ENCODE measurements at places on chromosomes 5 and 9.
A peak's percentile ranks its signal among the peaks of the same experiment; 100 is the strongest.

GRCh38 chr5:67289763-67290521, 93.3 kb upstream of the CD180 start:
- DNase-seq = no peak

DNA sequence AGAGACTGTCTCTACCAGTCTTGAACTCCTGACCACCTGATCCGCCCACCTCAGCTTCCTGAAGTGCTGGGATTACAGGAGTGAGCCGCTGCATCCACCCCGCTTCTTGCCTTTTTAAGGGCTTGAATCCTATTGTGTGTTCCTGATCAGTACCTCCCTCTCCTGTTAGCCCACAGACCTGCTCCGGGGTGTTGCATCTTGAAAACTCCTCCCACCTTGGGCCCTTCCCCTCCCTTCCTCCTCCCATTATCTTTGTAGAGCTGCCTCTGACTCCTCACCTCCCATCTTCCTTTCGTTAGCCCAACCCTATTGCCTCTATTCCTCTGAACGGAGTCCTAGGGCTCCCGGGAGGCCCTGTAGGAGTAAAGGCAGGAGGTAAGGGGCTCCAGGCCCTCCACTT, 48.5 kb upstream of the NEK6 start:
- no peak for DNase-seq

GRCh38 chr5:78287833-78288232, 6.7 kb downstream of the AP3B1 start:
- DNase-seq = no peak

DNA sequence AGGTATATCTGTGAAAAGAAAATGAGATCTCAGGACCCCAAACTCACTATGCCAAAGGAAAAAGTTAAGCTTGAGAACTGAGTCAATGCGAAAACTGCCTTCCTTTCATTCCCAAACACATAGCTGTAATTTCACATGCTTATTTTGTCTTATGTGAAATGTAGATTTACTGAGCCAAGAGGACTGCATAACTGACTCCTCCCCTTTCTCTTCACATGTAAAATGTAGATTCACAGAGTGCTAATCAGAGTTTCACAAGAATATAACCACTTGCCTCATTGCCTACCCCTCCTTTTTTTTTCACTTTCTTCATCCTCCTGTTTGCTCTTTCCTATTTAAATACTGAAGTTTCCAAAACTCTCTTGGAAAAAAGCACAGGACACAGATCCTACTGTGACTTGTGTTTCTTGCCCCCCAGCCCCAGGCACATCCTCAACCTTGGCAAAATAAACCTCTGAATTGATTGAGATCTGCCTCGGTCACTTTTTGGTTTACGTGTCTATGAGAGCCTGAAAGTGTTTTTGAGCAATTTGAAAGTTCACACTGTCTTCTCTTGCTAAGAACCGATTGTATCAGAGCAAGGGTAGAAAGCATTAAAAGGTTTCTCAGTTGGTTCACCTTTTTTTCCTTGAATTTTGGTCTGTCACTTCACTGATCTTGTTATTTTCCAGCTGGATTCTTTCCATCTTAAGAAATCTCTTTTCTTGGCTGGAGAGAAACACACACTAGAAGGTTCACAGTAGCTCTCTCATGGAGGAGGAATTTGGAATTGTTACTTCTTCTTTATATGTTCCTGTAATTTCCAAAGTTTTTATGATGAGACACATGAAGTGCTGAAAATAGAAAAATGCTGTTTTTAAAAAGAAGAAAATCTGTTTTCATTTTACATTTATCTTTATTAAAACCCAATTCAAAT, 44.8 kb upstream of the SNAPC3 start:
- DNase-seq = no peak

DNA sequence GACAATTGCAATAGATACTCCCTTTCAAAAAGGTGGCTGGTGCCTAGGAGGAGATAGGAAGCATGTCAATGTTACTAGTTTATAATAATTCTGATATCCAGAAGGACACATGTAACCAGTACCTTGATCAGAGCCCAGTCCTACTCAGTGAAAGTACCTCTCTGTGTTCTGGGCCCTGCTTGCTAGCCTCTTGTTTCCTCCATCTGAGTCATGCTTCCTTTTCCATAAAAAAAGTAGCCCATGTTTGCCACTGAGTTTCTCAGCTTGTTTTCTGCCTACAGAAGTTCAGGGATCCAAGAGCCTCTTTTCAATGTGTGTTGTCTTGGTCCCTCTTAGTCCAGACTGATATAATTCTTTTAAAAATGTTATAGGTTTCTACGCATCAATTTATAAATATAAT, 149.0 kb downstream of the SSBP2 start:
- DNase-seq = no peak

DNA sequence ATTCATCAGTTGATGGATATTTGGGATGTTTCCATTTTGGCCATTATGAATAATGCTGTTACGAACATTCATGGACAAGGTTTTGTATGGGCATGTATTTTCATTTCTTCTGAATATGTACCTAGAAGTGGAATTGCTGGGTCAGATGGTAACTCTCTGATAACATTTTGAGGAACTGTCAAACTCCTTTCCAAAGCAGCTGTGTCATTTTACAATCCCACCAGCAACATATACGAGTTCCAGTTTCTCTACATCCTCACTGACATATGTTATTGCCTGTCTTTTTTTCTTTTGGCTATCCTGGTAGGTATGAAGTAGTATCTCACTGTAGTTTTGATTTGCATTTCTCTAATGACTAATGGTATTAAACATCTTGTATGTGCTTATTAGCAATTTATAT, 86.7 kb downstream of the PRKACG start:
- DNase-seq = no peak

GRCh38 chr5:181215997-181216989, 6.8 kb upstream of the TRIM41 start:
- DNase-seq = no peak

DNA sequence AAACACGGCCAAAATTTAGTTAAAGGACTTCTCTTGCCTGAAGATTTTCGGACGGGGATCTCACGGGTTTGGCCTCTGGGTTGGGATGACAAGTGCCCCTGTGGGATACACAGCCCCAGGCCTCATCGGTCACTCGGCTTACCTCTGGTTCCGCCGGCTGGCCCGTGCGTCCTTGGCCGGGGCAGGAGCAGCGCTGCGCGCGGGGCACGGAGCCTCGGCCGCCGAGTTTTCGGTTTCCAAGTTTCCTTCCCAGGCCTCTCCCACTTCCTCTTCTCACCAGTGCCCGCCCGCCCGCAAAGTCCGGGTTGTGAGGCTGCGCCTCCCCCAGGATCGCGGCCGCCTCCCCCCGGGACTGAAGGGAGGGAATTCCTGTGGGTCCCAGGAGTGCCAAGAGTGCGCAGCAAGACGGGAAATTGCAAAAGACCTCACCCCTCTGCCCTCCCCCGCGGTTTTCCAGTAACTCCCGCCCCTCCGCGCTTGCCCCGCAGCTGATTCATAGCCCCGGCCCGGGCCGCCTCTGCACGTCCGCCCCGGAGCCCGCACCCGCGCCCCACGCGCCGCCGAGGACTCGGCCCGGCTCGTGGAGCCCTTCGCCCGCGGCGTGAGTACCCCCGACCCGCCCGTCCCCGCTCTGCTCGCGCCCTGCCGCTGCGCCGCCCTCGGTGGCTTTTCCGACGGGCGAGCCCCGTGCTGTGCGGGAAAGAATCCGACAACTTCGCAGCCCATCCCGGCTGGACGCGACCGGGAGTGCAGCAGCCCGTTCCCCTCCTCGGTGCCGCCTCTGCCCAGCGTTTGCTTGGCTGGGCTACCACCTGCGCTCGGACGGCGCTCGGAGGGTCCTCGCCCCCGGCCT, at the start of gene OSMR:
TSS of gene OSMR (plus strand) at position 487 of the 853 bp plus-strand sequence. CDS start 23,033 bp downstream, outside the sequence.
- DNase-seq = no peak

GRCh38 chr5:66888613-66889012, 292.4 kb downstream of the MAST4 start:
- no peak for DNase-seq

DNA sequence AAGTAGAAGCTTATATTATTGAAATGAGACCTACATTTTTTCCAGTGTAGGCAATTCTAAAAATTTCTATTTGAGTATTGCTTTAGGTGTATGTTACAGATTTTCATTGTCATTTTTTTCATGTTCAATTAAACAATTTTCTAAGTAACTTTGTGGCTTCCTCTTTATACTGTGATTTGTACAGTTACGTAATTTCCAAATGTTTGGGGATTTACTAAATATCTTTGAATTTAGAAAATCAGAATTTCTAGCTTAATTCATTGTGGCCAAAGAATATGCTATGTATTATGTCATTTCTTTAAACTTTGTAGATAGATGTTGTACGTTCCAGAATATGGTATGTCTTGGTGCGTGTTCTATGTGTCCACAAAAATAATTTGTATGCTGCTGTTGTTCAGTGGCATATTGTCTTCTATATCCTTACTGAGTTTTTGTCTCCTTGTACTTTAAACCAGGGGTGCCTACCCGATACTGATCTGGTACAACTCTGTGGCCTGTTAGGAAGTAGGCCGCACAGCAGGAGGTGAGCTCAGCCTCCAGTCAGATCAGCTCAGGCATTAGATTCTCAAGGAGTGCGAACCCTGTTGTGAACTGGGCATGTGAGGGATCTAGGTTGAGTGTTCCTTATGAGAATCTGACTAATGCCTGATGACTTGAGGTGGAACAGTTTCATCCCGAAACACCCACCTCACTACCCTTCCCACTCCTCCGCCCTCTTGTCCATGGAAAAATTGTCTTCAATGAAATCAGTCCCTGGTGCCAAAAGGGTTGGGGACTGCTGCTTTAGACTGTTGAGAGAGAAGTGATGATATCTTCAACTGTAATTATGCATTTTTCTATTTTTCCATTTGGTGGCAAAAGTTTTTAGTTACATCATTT, 63.5 kb downstream of the UBE2R2 start:
- no peak for DNase-seq

DNA sequence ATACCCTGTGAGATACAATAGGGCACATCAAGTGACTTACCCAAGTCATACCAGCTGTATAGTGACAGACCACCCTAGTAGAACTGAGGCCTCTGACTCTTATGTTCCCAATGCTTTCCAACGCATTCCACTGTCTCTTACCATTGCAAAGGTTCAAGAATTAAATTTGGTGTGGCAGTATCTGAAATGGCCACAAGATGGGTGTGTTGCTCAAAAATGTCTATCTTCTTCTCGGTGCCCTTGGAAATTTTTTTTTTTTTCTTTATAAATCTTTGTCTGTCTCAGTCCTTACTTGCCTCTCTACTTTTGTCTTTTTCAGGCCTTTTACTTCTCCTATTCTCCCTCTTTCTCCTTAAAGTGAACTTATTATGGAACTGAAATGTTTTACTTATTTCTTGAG, 48.4 kb downstream of the GPR21 start:
- DNase-seq = peak; percentile 45

GRCh38 chr9:82553654-82554366, 509.1 kb downstream of the RASEF start:
- DNase-seq = no peak

- DNase-seq = no peak
These were observed 1.3 kb downstream of the KCNN2 start for GRCh38 chr5:114362977-114363761.

DNA sequence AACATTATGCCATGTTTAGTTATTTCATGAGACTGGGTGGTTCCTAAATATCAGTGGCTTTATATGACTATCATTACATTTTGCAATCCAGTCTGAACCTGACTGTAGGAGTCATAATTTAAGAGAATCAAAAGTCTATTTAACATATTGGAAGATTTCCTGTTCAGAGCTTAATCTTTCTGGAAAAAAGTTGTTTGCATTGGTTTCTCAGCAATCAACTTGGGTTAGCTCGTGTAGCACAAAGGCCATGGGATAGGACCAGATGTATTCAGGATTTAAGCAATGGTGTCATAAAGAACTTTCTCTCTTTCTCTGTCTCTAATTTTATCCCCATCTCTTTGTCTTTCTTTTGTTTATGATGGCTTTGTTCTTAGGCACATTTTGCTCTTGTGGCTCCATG, 296.0 kb upstream of the KCNN2 start:
- no peak for DNase-seq

DNA sequence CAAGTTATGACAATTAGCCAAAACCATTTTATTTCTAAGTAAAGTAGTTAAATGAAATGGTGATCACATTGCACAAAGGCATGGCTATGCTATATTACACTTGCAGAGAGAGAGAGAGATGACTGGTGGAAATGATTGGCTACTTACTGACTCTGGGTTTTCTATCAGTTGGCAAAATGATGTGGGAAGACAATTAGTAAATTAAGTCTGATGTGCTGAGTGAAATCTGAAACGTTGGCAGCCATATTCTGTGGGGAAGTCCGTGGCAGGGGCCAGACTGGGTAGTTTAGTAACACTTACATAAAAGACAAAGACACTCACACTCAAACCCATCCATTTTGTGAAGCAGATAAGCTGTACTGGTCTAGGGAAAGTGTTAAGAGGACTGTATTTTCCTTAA, 61.6 kb downstream of the ANXA1 start:
- no peak for DNase-seq

DNA sequence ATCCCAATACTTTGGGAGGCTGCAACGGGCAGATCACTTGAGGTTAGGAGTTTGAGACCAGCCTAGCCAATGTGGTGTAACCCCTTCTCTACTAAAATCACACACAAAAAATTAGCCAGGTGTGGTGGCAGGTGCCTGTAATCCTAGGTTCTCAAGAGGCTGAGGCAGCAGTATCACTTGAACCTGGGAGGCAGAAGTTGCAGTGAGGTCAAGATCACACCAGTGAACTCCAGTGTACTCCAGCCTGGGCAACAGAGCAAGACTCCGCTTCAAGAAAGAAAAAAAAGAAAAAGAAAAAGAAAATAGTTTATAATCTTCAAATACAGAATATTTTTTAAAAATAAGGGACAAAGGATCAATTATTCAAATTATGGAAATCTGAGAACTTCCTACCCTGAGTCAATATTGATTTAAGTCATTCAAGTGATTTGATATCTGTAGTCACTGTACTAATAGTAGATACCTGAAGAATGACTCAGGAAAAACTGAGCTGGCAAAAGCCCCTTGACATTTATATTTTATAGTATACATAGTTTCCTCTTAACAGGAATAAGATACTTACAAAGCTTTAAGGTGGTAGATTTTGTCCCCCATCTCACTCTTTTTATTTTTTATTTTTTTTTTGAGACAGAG, 61.8 kb downstream of the PTBP3 start:
- DNase-seq = no peak

GRCh38 chr9:136629879-136630661, 32.6 kb upstream of the EGFL7 start:
- DNase-seq = peak; percentile 69

GRCh38 chr9:77991191-77991590, 40.4 kb downstream of the GNAQ start:
- DNase-seq = no peak

- peak; percentile 30 for DNase-seq
These were observed 764 bp upstream of the GRIN1 start for GRCh38 chr9:137138058-137138721.

GRCh38 chr5:116865651-116866050, 291.0 kb upstream of the SEMA6A start:
- no peak for DNase-seq

- DNase-seq = no peak
These were observed 116.7 kb downstream of the ROR2 start for GRCh38 chr9:91833096-91833877.

DNA sequence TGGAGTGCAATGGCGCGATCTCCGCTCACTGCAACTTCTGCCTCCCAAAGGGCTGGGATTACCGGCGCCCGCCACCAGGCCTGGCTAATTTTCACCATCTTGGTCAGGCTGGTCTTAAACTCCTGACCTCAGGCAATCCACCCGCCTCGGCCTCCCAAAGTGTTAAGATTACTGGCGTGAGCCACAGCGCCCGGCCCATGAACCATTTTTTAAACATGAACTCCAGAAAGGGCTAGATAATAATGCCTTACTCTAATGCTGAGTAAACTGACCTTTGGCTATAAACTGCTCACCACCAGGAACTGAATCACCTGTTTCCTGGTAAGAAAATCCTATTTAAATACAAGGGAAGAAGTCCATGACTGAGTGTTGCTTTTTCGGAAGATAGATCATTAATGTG, 23.2 kb upstream of the DAB2 start:
- no peak for DNase-seq
